ENCODE measurements at places on chromosomes 3 and 15.

GRCh38 chr3:194475978-194476377, 10.8 kb downstream of the ATP13A3 start:
- no peak for DNase-seq

- DNase-seq, result no peak
Measured at GRCh38 chr3:197595470-197596185, 39.9 kb upstream of the BDH1 start.

DNA sequence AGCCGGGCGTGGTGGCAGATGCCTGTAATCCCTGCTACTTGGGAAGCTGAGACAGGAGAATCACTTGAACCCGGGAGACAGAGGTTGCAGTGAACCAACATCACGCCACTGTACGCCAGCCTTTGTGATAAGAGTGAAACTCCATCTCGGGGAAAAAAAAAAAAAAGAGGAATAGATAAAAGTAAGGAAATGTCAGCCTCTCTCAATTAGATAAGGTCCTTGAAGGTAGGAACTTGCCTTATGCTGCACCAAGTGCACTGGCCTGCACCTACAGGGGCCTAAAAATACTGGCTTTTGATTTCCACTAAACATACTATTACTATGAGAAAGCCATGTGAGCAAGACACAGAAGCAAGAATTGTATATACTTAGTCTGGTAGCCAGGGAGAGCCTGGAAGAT, 7.1 kb downstream of the RAF1 start:
- DNase-seq, result no peak

GRCh38 chr3:123439806-123440580, 8.9 kb downstream of the ADCY5 start:
- no peak for DNase-seq

- DNase-seq, result no peak
Measured at GRCh38 chr15:37789881-37790280, 144.6 kb upstream of the TMCO5A start.

GRCh38 chr3:140216249-140216648, 281.3 kb downstream of the CLSTN2 start:
- no peak for DNase-seq

GRCh38 chr3:69385123-69385722, 665 bp downstream of the FRMD4B start:
- no peak for DNase-seq

- DNase-seq, result no peak
Measured at GRCh38 chr3:139457066-139457465, 19.2 kb downstream of the RBP2 start.

DNA sequence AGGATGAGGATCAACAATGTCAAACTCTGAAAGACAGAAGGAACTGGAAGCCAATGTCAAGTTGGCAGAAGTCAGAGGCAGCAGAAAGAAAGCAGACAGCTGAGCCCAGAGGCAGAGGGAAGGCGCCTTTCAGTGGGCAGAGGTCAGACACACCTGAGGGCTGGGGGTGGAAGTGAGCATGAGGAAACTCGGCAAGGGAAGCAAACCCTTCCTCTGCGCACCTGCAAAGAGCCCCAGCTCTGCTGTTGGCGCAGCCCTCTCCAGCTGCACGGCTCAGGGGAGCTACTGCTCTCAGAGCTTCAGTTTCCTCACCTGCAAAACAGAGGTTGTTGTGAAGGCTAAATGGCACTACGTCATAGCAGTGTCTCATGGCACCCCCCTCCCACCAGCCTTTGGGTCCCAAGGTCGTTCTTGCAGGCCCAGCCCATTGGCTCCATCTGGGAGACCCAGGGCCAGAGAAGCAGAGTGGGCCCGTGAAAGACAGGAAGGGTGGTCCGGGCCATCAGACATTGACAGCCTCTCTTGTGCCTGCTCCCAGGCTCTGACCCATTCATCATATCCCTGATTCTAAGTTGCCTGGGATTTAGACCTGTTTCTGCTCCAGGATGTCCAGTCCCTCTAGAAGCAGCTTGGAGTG, 53.3 kb upstream of the SLC6A11 start:
- no peak for DNase-seq

DNA sequence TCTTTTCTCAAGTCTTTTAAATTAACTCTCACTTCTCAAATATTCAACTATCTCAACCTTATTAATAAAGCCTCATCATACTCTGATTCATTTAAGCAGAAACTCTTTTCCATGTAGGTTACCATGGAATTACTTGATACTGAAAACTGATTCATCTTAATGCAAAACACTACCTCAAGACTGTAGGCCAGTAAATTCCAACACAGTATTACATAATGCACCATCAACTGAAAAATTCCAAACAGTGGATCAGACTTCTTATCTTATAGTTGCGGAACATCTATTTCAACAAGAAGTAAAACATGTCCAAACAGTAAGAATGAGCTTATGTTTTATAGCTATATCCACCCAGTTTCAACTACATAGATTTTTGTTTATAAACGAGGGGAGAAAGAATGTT, 124.5 kb downstream of the PEAK1 start:
- no peak for DNase-seq

- DNase-seq, result no peak
Measured at GRCh38 chr15:95874637-95875036, 455.9 kb upstream of the NR2F2 start.

DNA sequence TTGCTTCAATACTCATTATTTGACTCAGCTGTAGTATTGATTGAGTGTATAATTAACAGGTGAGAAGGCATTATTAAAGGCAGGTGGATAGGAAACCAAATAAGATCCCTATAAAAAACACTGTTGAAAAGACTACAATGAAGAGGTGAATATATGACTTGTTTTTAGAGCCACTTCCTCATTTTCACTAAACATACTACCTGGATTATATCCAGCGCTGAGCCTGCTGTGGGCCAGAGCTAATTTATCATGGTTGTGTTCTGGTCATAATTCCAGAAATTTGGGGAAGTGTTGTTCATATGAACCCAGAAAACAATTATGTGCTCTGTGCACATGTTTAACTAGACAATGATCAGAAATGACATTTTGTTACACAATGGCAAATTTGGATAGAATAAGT, 235.3 kb upstream of the MME start:
- DNase-seq, result no peak

- DNase-seq, result no peak
Measured at GRCh38 chr15:55816017-55816416, 73.1 kb upstream of the PRTG start.

- DNase-seq, result no peak
Measured at GRCh38 chr3:140153736-140154135, 218.8 kb downstream of the CLSTN2 start.

- DNase-seq, result no peak
Measured at GRCh38 chr3:72490688-72491435, 357.4 kb downstream of the SHQ1 start.

GRCh38 chr15:74768099-74768770, 13.6 kb upstream of the CSK start:
- no peak for DNase-seq

DNA sequence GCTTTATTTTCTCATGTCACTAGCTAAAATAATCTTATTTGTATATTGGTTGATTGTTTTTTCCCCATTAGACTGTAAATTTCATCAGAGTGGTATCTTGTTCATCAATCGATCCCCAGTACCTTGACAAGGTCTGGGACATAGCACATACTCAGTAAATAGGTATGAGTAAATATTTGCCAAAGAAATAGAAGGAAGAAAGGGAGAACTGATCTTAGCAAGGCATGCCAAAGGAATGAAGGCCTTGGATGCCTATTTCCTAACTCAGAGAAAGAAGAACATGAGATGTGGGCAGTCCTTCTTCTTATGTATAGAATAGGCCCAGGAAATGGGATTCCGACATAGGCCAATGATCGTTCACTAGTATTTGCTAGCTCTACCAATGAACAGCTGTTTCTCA, 54.7 kb downstream of the ISL2 start:
- DNase-seq, result no peak

DNA sequence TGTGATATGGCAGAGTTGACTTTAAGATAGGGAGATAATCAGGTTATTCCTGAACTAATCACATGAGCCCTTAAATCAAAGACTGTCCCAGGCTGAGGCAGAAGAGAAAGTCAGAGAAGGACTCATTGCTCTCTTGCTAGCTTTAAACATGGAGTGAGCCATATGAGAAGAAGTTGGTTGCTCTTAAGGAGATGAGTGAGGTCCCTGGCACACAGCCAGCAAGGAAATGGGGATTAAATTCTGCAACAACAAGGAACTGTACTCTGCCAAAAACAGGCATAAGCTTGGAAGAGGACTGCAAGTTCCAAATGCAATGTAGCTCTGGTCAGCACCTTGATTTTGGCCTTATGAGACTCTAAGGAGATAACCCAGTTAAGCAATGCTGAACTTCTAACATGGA, 457.0 kb downstream of the PLOD2 start:
- DNase-seq, result no peak

GRCh38 chr15:49196856-49197255, 26.8 kb downstream of the GALK2 start:
- DNase-seq, result no peak

GRCh38 chr3:56822501-56822900, 20.8 kb upstream of the ARHGEF3 start:
- DNase-seq, result no peak

DNA sequence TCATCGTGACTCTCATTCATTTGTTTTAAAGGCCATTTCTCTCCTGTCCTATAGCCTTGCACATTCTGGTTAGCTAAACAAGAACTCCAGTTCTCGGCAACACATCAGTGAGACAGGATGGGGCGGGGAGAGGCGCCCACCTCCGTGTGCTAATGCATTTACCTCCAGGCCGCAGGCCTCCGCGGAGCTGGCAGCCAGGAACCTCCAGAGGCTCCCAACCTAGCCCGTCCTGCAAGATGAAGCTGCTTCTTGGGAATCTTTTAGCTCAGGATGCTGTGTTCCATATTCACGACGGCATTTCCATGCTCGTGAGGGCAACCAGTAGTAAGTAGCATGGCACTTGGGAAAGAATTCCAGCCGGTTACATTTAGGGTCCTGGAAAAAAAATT, 47.9 kb downstream of the RGMA start:
- no peak for DNase-seq

- DNase-seq, result no peak
Measured at GRCh38 chr3:37980462-37981347, 9.9 kb upstream of the VILL start.

- no peak for DNase-seq
Measured at GRCh38 chr3:179729981-179730380, 77.1 kb downstream of the USP13 start.

DNA sequence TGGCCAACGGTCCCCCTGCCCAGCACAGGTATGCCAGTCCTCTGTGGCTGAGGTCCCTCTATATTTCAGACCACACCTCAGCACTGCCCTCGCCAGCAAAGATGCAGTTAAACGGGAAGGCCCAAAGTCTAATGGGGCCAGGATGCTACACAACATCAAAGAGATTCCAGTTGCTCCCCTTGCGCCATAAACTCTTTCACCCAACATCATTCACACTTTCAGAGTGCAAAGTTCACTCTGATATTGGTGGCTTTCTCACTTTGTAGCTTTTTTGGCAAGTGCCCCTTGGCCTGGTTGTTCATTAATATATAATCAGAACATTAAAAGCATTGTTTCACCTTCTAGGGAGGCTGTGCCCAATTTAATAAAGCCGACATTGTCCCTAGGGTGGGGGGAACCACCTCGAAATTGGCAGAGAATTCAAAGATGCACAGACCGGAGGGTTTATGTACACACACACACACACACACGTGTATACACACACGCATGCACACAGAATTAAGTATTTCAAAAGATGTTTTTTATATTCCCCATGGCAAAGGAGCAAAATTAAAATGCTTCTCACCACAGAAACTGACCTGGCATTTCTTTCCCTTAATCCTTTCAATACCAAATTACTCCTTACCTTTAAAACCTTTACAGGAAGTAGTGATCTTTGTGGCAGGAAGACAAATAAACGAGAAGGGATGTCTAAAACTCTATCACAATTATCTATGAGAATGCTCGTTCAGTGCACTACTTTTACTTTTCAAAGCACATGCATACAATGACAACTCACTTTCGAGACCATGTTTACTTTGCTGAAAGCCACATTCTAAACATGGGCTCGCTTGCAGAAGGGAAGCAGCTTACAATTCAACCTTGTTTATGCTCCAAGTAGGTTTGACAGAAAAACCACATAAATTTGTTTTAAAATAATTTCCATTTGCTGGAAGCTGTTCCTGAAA, 19.5 kb downstream of the LRIG1 start:
- DNase-seq, result no peak

- no peak for DNase-seq
Measured at GRCh38 chr3:3666664-3667063, 132.6 kb upstream of the LRRN1 start.

GRCh38 chr15:45169608-45170480, 17.9 kb downstream of the SHF start:
- DNase-seq, result no peak

DNA sequence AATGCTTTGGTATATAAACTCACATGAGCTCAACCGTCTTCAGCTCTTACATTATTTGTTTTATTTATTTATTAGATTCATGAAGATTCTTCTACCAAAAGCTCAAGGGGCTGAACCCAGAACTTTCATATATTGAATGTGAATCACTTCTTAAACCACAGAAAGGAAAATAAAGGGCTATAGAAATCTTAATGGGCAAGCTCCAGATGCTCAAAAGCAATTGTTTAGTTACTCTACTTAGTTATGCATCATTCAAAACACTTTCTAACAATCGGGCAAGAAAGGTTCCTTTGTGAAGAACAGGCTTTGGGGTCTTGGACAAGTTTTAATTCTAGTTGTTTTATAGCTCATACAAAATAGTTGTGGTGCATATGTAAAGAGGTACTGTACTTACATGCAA, 380.2 kb downstream of the TIGIT start:
- DNase-seq, result no peak

DNA sequence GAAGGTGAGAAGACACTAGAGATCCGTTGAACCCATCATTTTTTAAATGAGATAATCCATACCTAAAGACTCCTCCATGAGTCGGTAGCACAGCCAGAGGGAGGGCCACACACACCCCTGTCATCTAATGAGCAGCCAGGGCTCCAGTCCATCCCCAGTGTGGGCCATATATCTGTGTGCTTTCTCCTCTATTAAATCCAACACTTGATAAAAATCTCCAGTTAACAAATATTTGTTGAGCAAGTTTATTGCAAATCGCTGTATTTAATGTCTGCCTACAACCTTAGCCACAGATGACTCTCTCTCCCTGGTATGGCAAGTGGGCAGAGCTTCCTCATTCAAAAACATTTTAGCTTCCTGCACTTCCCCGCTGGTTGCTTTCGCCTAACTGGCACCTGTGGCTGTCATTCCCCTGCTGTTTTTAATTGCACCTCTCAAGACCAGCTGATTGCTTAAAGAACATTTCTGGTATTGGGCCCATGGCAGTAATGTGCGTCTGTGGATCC, 82.8 kb downstream of the SMAD3 start:
- DNase-seq, result no peak

- DNase-seq, result no peak
Measured at GRCh38 chr15:89775815-89776214, 317 bp upstream of the MESP2 start.

Measured in breast epithelium (tissue), 4 donors.